ENCODE measurements at places on chromosomes 7 and 10.

DNA sequence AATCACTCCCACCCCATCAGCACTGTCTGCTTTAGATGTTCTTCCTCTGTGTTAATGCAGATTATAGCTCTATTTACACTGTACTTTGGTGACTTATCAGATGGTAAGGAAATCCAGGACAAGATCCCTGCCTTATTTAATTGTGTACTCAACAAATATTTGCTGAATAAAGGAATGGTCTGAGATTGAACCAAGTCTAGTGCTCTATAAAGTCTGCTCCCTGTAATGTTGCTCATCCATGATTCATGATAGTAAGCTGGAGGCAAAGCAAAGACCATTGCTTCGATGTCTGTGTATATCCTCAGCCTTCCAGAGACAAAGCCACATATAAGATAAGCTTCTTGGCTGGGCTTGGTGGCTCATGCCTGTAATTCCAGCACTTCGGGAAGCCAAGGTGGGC, 33.5 kb downstream of the PLCE1 start:
- no peak for DNase-seq

GRCh38 chr7:132897093-132897687, 184.7 kb downstream of the CHCHD3 start:
- no peak for DNase-seq

- no peak for DNase-seq
These were observed 63.6 kb upstream of the TRIM24 start for GRCh38 chr7:138396251-138397070.

GRCh38 chr10:31028081-31028480, 3.6 kb downstream of the ZNF438 start:
- no peak for DNase-seq

DNA sequence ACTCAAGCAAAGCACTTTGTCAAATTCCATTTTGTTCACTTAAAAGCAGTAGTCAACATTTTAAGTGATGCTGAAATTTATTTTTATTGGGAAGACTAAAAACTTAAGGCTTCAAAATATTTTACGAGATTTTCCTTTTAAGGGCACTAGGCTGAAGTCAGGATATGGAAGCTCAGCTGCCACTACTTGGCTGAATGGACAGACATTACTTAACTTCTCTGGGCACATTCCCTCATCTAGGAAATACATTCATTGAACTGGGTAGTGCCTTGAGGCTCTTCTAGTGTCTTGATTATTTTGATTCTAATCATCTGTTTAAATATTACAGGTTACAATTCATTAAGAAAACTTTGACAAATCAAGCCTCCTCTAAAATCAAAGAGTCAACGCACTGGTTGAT, 11.1 kb downstream of the MEOX2 start:
- DNase-seq: no peak

- no peak for DNase-seq
These were observed 237.4 kb downstream of the FOXP2 start for GRCh38 chr7:114652041-114652440.

GRCh38 chr7:104960741-104961448, 53.1 kb upstream of the KMT2E start:
- DNase-seq: no peak

- DNase-seq: no peak
These were observed 242.2 kb downstream of the ATRNL1 start for GRCh38 chr10:115335366-115335765.

DNA sequence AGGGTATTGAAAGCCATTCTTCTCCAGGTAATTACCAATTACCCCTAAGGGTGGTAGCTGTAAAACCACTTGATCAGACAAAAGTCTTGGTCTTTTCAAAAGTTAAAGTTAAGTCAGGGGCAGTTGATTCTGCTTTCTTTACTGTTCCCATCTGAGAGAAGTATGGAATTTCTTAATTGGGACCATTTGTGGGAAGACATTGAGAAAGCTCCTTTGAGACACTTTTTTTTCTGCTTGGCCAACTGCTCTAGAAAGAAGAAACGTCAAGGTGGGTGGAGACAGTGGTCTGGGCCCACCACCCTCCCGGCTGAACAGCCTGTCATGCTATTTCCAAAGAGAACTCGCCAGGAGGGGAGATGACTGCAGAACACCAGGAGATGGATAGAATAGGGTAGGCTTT, 45.3 kb downstream of the WNT2 start:
- no peak for DNase-seq

DNA sequence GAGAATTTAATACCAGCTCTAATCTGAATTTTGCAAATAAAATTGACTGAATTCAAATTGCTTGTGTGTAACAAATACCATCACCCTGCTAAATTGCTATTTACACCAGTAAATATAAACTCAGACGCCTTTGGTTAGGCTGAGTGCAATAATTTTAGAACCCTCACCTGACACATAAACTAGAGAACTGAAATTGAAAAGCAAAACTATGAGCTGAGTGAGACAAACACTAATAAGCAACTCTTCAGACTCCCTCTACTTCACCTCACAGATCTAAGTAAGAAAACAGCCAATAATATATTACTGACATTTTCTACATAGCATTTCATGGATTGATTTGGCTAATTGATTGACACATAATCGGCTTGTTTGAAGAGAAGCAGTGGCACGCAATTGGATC, 621.2 kb downstream of the REEP3 start:
- no peak for DNase-seq

DNA sequence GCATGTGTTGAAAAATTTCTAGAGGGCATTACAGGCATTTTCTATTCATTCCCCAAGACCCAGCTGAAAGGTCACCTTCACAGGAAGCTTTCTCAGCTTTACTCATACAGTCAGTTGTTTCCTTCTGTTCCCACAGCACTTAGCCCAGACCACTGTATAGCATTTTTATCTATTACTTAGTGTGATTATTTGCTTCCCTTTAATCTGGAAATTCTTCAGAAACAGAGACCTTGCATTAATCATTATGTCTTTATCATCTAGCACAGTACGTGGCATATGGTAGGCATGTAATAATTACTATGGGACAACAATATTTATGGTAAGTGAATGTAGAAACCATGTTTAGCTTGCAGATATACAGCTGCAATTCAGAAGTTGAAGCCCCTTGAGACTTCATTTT, 38.2 kb upstream of the CDK6 start:
- no peak for DNase-seq

GRCh38 chr7:44972562-44972961, 6.3 kb downstream of the MYO1G start:
- no peak for DNase-seq

- no peak for DNase-seq
These were observed 38.3 kb upstream of the SFMBT2 start for GRCh38 chr10:7449063-7449695.

DNA sequence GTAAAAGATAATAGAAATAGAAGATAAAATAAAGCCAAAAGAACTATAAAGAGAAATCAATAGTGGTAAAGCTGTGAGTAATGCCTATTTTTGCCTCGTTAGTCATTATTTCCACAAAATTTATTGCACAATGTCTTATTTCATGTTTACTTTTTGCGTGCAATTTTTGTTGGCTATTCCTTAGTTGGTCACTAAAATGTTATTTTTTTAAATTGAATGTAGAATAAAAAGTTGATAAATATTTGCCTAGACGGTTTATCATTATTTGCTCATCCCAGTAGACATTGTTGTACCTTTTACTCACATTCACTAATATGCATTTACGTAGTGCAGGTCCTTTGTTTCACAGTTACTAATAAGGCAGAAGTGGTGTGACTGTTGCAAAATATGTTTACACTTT, 227.8 kb upstream of the BMPER start:
- DNase-seq: no peak

- no peak for DNase-seq
These were observed 891 bp upstream of the WAPL start for GRCh38 chr10:86522510-86522855.

- peak; percentile 85 for DNase-seq
These were observed 48.7 kb upstream of the FXYD4 start for GRCh38 chr10:43322769-43323168.

GRCh38 chr7:110420788-110421187, 670.1 kb upstream of the LRRN3 start:
- no peak for DNase-seq
